ENCODE measurements at places on chromosomes 2 and 18.

DNA sequence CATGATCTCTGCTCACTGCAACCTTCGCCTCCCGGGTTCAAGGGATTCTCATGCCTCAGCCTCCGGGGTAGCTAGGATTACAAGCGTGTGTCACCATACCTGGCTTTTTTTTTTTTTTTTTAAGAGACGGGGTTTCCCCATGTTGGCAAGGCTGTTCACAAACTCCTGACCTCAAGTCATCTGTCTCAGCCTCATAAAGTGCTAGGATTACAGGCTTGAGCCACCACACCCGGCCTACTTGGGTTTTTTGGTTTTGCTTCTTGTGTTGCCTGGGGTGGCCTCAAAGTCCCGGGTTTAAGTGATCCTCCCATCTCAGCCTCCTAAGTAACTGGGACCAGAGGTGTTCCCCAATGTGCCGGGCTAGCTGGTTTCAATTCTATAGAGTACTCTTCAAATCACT lies 64.6 kb downstream of the NAPG start:
- DNase-seq: no peak

GRCh38 chr2:158602027-158602426 lies 145.3 kb downstream of the PKP4 start:
- no peak for DNase-seq

GRCh38 chr2:9212661-9213411 lies 6.2 kb downstream of the ASAP2 start:
- no peak for DNase-seq

- DNase-seq: no peak
These were observed 7.1 kb upstream of the KLF11 start for GRCh38 chr2:10036095-10036884.

DNA sequence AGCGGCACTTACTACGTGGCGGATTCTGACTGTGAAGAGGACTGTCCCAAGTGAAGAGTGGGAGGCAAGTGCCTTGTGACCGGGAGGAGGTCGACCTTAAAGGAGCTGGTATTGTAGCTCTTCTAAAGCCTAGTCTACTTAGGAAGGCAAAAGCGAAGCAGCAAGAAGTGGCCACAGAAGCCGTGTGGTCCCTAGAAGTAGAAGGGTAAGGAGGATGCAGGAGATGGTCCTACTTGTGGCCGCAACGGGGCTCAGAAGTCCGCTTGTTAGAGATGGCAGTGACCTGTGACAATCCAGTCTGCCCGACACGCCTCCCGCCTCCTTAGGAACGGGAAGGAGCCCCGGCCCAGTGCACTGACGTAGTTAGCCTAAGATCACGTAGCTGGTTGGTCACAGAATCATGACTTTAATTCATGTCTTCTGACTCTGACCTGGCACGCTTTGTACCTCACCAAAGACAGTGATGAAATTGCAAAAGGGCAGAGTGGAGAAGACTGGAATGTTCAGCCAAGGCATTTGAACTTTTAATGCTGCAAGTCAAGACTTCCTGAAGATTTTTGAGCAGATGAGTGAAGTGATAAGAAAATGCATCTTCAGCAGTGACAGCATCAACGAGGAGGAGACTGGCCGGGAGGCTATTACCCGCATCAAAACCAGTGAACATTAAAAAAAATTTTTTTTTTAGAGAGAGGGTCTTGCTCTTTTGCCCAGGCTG lies 749 bp upstream of the EIF2AK3 start:
- DNase-seq: no peak

DNA sequence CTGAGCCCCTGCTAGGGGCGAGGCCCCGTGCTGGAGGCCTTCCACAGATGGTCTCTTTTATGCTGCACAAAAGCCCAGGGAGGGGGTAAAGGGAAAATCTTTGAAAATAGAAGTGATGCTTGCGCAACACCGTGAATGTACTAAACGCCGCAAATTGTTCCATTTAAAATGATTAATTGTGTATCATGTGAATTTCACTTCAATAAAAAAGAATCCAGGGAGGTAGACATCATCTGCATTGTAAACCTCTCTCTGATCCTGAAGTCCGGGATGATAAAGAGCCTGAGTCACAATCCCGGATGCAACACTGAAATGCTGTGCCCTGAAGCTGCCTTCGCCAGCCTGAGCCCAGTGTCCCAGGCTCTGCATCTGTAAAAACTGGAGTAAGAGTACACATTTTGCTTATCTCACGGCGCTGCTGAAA lies 107.7 kb upstream of the PPP1CB start:
- no peak for DNase-seq

- DNase-seq: no peak
These were observed 1.9 kb upstream of the ABHD3 start for GRCh38 chr18:21706386-21706865.

DNA sequence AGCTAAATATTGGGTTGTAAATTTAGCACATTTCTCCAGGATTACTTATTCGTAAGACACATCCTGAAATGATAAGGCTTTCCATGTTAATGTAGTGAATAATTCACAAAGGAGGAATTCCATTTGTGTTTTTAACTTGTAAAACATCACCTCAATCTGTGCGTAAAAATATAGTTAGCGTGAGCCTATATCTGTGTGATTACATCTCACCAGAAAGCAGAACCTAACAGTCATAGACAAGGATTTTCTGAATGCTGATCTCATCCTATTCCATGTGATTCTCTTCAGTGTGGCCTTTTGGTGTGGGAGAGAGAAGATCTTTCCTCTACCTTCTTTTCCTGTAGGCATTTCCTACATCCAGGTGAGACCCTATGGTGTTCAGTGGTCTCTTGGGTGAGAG lies 263.2 kb upstream of the RASGRP3 start:
- no peak for DNase-seq

- DNase-seq: no peak
These were observed 29.6 kb downstream of the CYRIA start for GRCh38 chr2:16635791-16636699.

GRCh38 chr2:8178911-8179310 lies 502.9 kb upstream of the ID2 start:
- DNase-seq: no peak
